ENCODE measurements at places on chromosomes 5 and 9.
A peak's percentile ranks its signal among the peaks of the same experiment; 100 is the strongest.

GRCh38 chr9:35000535-35001284 is 11.2 kb downstream of the DNAJB5 start:
- DNase-seq, result no peak

DNA sequence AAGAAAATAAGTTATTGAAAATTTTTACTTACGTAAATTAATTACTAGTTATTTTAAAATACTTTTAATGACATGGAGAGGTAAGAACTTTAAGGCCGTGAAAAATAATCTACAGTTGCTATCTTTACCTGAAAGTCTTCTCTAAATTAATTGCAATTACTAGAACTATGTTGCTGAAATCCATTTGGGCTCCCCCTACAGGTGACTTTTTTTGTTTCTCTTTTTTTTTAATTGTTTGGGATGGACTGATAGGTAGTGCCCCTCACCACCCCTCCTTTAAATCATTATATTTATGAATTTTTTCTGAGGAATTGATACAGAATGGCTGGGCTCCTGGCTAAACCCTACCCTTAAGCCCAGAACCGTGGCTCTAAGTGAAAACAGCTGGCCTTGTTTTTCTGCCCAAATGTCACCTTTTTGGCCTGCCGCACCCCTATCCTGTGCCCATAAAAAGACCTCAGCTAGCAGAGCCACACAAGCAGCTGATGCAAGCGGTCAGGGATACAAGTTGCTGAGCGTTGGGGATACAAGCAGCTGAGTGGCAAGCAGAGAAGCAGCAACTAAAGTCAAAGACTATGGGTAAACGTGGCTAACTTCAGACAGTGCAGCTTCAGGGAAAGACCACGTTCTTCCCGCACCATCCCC is 315.2 kb upstream of the ACO1 start:
- no peak for DNase-seq

GRCh38 chr5:68460147-68460798 is 244.7 kb downstream of the PIK3R1 start:
- peak; percentile 24 for DNase-seq

- no peak for DNase-seq
These were observed 16.2 kb downstream of the COL5A1 start for GRCh38 chr9:134657666-134658377.

- no peak for DNase-seq
These were observed 486 bp downstream of the NPDC1 start for GRCh38 chr9:137045294-137046087.

GRCh38 chr5:94361832-94362796 is 256.3 kb downstream of the KIAA0825 start:
- no peak for DNase-seq

- no peak for DNase-seq
These were observed 4.7 kb upstream of the GBGT1 start for GRCh38 chr9:133168432-133168831.

DNA sequence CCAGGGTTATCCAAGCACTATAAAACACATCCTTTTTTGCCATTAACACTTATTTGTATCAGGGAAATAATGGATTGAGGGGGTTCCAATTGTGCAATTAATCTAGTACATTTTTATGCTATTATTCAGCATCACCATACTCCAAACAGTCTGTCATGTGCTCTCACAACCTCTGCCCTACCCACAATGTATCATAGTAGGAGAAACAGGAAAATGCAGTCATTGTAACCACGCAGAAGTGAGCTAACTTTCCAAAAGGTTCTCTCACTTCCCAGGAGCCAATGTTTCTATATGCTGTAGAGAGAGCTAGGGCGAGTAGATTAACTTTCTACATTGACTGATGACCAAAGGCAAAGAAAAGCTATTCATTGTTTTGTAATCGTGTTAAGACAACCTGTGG is 29.8 kb downstream of the DAB2 start:
- DNase-seq, result no peak

DNA sequence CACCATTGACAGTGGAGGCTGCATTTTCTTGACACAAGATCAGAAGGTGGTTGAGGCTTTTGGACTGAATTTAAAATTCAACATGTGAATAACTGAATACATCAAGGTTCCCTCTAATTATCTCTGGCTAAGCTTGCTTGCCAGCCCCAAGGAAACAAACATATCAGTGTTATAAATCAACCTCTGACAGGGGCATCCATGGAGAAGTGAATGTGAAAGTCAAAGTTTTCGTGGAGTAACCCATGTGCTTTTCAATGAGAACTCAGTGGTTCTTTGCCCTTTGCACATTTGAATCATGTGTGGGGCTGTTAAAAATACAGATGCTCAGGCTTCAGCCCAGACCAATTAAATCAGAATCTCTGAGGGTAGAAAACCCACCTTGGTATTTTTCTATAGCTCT is 128.9 kb downstream of the LRRC70 start:
- DNase-seq, result no peak

- DNase-seq, result no peak
These were observed 201.2 kb upstream of the CDKN2B start for GRCh38 chr9:22210262-22210661.

GRCh38 chr9:124368692-124369091 is 46.5 kb downstream of the PSMB7 start:
- DNase-seq, result no peak

DNA sequence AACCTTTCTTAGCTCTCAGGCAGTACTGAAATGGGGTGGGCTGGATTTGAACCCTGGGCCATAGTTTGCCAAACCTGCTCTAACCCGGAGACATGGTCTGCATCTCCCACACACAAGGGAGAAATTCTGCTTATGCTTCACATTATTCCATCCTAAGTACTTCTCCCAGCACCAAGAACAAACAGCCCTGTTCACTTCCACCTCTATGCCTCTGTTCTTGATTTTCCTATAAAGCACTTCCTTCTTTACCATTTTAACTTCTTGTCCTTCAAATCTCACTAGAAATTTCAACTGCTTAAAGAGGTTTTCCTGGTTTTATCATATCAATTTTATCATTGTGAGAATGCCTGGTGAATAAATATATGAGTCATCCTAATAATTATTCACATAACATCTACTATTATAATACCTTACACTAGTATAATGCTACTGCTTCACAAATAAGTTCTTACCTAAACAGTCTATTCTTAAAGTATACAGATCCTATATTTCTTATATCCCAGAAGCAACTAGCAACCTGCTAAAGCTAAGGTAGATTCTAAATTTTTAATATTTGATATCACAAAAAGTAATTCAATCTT is 12.7 kb downstream of the FEM1C start:
- DNase-seq, result no peak

- DNase-seq, result no peak
These were observed 95.3 kb upstream of the COL5A1 start for GRCh38 chr9:134546246-134546731.
